Stimulated activated CD4-positive, alpha-beta T cell treated with anti-CD3 and anti-CD28 coated beads, Interleukin-2, amount 100 ng/mL, for 24 hours (primary cell): ENCODE measurements at places on chromosomes 13 and 19.

DNA sequence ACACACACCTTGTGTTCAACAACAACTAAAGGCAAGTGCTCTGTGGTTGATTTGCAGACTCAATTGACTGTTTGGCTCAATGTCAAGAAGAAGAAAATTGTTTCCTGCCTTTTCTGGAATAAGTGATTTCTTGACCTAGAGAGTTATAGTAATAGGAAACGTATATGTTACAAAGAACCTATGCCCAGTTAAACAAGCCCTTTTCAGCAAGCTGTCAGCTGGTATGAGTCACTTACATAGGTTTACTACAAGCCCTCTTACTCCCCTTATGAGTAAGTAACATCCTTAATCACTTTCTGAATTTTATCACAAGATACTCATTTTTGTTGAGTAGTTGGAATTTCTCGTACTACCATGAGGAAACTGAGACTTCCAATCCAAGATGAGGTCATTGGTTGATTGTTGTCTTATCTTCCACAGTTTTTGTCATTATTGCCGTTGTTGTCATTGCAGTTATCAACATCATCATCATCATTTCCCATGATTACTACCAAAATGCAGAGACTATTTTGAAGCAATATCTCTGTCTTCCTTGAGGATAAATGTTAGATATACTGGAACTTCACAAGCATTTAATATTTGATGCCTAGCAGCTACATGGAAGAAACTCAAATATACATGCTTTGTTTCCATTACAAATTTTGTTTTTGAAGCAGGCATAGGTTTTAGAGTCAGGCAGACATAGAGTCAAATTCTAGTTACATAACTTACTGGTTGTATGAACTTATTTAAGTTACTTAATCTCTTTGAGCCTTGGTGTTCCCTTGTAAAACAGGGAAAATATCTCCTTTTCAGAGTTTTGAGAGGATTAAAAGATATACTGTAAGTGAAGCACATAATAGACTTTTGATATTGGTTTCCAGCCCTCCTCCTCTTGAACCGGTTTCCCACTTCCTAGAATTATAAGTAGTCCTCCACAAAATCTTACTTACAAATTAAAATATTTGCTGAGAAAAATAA, 106.0 kb downstream of the RAP2A start:
- DNase-seq = no peak

- DNase-seq = no peak
Observed at GRCh38 chr19:29393915-29394460, 131.8 kb upstream of the VSTM2B start.

DNA sequence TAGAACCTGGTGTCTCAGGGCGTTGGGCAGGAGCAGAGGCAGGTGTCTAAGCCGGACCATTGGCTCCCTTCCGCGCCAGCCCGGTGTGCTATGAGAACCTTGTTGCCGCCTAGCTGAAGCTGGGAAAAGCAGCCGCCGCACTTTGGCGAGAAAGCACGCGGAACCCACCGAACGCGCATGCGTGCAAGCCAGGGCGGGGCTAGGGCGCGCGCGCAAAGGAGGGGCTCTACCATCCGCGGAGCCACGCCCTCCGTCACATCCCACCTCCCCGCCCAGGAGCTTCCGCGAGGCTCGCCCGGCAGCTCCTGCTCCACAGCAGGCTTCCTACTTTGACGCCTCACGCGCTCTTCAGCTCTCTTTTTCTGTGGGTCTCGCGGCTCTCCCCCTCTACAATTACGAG, 51.3 kb downstream of the WDR87 start:
- DNase-seq = no peak

DNA sequence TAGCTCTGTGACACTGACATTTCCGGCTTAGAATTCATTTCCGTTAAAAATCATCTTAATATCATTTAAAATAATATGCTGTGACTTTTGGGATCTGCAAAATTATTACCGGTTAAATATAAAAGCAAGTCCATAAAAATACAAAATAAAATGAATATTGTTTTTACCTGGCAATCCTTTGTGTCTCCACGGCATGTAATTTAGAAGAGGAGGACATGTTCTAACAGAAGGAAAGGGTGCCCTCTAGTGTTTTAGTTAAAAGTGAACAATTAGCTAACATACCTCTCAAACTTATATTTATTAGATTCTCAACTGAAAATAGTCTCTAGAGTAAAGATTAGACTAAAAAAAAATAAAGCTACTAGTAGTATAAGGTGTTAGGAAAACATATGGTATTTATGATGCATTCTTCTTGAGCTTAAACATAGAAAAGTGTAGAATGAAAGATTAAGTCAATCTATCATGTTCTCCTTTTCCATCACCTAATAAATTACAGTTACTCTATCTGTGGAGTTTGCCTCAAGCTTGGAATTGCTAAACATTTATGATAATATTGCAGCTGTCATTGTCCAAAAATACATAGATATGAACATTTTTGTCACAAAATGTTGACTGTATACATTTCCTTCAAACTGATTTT, 676.7 kb upstream of the SPRY2 start:
- DNase-seq = no peak

DNA sequence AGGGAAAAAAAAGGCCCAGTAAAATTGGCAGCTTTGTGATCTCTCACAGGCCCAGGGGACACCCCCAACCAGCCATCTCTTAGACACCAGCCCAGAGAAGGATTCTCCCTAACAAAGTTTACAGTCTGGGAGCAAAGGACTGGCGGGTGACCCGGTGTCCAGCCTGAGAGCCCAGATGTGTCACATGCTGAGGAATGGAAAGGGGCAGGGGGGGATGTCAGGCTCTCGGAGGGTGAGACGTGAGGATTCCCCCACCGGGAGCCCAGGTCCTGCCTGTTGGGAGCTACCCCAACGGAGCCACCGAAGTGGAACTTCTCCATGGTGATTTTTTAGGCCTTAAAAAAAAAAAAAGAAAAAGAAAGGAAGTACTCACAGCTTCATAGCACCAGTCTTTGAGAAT, 4.8 kb upstream of the CTXN1 start:
- DNase-seq = no peak

DNA sequence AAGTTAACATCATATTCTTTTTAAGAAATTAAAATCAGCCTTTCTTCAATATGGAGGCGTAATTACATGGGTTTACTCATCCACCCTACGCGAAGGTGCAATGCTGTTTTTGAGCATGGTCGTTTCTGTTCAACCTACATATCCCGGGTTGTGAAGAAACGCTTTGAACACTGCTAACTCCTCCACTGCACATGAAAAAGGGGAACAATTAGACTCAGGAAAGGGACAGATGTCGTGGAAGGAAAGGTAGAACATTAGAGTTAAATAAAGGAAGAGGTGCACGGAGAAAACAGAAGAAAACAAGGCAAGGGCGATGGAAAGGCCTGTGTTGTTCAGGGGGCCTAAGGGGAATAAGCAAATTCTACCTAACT, 4.1 kb downstream of the ZIC5 start:
- no peak for DNase-seq

DNA sequence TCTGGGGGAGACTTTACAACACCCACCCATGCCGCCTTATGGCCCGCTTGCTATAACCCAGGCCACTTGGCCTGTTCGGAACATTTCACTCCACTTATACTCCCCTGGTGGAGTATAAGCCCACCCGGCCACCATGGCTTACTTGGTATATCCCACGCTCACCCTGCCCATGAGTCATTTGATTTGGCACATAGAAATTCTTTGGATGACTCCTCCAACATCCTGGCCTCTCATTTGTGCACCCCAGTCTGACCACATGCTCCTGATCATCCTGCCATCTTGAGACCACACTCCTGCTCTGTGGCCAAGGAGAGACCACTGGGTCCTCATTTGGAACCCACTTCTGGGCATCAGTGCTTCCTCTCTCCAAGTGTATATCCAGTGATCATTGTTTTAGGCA, 5.2 kb downstream of the SPACA6 start:
- no peak for DNase-seq

- no peak for DNase-seq
Observed at GRCh38 chr19:43425567-43426392, 11.1 kb downstream of the TEX101 start.

DNA sequence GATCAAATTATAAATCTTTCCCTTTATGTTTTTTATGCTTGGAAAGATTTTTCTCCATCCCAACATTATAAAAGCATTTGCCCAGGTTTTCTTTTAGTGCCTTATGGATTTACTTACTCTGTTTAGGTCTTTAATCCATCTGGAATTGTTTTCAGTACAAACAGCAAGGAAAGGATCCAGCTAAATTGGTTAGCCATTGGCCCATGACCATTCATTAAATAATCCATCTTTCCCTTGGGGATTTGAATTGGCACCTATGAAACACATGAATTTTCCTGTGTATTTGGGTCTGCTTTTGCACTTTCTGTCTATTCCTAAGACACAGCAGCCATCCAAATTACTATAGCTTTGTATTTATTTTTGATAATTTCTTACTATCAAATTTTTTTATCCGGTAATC, 28.8 kb upstream of the SHKBP1 start:
- DNase-seq = no peak

DNA sequence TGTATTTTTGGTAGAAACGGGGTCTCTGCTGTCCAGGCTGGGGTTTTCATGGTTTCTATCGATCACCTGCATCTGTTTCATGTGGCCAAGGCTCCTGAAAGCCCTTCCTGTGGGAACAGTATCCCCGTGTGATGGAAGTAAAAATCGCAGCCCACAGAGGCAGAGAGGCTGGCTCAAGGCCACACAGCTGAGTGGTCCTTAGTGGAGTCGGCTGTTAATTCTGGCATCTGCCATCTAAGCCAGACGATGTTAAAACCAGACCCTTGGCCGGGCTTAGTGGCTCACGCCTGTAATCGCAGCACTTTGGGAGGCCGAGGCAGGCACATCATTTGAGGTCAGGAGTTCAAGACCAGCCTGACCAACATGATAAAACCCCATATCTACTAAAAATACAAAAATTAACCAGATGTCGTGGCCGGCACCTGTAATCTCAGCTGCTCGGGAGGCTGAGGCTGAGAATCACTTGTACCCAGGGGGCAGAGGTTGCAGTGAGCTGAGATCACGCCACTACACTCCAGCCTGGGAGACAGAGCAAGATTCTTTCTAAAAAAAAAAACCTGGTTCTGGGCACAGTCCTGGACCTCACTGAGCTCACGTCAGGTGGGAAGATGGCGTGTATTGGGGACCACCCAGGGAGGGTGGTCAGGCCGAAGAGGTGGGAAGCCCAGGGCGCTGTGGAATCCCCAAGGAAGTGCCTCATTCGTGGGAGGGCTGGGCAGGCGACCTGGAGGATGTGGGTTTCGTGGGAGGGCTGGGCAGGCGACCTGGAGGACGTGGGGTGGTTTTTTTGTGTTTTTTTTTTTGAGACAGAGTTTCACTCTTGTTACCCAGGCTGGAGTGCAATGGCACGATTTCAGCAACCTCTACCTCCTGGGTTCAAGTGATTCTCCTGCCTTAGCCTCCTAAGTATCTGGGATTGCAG, 18.5 kb upstream of the MISP start:
- no peak for DNase-seq

- no peak for DNase-seq
Observed at GRCh38 chr19:49997709-49998108, 27.5 kb downstream of the VRK3 start.

DNA sequence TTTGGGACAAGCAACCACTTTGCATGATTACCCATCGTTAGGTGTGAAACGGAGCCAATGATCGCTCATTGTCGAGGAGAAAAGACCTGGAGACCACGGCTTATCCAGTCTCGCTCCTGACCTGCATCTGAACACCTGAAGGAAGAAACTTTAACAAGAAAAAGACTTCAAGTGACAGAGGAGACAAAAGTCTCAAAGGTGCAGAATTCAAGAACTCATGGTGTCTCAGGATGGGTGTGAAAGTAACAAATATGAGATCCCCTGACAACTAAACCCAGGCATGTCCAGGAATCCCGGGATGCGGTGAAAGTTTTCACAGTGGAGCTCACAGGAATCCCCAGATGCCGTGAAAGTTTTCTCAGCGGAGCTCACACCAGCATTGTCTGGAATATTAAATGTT, 6.3 kb upstream of the ATP11A start:
- no peak for DNase-seq

- DNase-seq = no peak
Observed at GRCh38 chr13:71493189-71493588, 373.8 kb downstream of the DACH1 start.
